ENCODE measurements at places on chromosomes 4 and X.

GRCh38 chrX:103734125-103734760 lies 23.5 kb downstream of the TMEM31 start:
- no peak for DNase-seq

DNA sequence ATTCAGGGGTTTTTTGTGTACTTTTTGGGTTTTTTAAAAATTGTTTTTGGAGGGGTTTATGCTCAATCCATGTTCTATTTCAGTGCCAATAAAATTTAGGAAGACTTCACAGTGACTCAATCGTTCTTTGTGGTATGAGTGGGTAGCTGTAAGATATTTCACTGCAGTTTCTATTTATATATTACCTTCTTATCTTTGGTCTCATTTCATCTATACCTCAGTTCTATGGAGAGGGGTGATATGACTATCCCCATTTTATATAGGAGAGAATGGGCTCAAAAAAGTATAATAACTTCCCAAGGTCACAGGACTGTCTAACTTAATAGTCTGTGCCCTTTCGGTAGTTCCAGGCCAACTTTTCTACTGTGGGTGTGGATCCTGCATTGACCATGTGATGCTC lies 74.4 kb downstream of the MSN start:
- no peak for DNase-seq

- DNase-seq, result no peak
Measured at GRCh38 chr4:13918110-13918509, 290.6 kb upstream of the BOD1L1 start.

- no peak for DNase-seq
Measured at GRCh38 chr4:5447755-5448154, 260.6 kb downstream of the EVC2 start.

- no peak for DNase-seq
Measured at GRCh38 chr4:150358691-150359090, 223.3 kb upstream of the MAB21L2 start.

DNA sequence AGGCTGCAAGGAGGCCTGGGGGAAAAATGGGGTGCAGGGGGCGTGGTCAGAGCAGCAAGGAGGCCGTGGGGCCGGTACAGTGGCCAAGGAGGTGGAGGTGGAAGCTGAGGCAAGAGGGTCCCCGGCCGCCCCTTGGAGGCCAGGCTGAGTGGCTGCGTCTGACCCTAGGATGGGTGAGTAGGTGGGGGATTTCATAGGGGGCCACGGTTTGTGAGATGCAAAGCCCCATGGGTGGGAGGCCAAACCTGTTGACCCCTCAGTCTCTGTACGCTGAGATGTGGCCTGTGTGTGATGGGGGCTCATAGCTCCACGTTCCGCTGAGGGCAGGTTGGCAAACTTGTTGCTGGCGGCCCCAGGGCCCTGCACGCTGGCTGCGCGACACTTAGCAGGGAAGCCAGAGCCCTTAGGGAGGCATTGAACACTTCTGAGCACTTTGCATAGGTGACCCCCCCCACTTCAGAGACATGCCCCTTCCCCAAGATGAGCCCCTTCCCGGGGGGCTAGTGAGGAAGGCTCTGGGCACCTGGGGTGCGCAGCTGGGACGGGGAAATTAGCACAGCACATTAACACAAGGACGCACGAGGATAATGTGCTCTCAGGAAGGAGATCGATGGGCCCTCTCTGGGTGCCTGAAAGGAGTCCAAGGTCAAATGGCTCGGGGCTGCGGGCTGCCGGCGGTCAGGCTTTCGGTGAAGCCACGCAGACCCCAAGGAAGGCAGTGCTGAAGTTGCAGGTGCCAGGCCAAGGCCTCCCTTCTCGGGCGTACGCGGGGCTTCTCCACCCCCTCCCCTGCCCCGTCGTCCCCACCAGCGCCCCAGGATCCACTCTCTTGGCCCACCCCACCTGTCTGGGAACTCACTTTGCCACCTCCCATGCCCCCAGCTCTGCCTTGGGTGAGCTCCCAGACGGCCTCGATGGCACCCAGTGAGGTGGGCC lies 107.4 kb downstream of the HMX1 start:
- no peak for DNase-seq

DNA sequence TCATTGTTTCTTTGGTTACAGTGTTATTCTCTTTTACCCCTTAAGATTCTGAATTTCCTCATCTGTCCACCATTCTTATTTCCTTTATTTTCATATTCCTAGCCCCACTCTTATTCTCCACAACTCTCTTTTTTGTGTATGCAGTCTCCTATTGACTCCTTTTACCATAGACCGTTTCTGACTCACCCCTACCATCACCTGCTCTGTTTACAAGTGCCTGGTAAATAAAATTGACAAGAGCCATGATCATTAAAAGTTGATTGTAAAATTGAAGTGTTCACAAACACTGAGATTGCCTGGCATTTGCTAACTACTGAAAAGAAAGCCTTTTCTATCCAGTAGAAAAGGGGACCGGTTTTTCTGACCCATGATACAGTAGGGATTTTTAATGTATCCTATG lies 54.4 kb downstream of the MRPL1 start:
- DNase-seq, result no peak

- no peak for DNase-seq
Measured at GRCh38 chr4:1852904-1853623, 2.9 kb downstream of the LETM1 start.

DNA sequence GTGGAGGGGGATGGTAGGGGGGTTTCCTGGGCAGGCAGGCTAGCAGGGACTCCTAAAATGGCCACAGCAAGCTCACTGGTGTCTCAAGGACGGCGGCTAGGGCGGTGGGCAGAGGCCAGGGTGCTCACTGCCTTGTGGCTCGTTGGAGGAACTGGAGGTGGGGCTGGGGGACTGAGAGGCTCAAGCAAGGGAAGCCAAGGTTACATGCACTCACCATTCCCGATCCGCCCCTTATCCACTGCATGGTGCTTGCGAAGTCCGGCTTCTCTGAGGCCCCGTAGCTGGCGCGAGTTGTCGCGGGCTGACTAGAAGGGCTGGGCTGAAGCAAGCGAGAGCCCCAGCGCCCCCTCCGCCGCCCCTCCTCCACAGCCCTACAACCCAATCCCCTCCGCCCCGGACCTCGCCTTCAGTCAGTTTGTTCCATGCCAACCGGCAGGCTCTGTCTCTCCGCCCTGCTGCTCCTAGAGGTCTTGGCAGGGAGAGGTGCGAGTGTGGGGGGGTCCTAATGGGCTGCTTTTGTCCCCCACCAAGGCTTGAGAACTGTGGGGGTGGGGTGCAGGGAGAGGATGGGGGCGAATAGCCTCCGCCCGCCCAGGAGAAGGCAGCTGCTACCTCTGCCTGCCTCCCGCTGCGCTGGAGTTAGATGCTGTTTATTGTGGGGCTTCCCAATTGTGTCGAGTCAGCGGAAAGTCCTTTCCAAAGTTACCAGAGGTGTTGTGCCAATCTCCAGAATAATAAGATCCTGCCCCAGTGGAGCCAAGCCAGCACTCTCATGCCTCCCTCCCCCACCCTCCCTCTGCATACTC lies at the start of gene ARHGEF9:
TSS of gene ARHGEF9 (minus strand) at position 313 of the 806 bp plus-strand sequence. CDS start at position 244, 69 bp downstream.
- DNase-seq, result no peak

- no peak for DNase-seq
Measured at GRCh38 chr4:183903021-183903760, 1.9 kb upstream of the STOX2 start.

GRCh38 chr4:66376921-66377320 lies 706.6 kb upstream of the EPHA5 start:
- no peak for DNase-seq

GRCh38 chr4:173017802-173018201 lies 150.8 kb upstream of the GALNT7 start:
- DNase-seq, result no peak

DNA sequence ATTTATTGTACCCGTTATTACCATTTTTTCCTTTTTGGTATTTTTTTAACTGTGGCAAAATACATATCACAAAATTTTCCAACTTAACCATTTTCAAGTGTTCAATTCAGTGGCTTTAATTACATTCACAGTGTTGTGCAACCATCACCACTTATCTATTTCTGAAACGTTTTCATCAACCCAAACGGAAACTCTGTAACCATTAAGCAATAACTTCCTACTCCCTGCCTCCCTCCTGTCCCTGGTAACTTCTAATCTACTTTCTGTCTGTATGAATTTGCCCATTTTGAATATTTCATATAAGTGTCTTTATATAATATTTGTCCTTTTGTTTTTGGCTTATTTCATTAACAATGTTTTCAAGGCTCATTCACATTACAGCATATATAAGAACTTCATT lies 57.4 kb upstream of the MSN start:
- no peak for DNase-seq

GRCh38 chr4:47287735-47288134 lies 175.8 kb downstream of the COMMD8 start:
- no peak for DNase-seq

GRCh38 chrX:115533485-115533884 lies 27.5 kb upstream of the PLS3 start:
- DNase-seq, result no peak

- peak; percentile 40 for DNase-seq
Measured at GRCh38 chrX:10111364-10112148, 45.2 kb upstream of the CLCN4 start.

DNA sequence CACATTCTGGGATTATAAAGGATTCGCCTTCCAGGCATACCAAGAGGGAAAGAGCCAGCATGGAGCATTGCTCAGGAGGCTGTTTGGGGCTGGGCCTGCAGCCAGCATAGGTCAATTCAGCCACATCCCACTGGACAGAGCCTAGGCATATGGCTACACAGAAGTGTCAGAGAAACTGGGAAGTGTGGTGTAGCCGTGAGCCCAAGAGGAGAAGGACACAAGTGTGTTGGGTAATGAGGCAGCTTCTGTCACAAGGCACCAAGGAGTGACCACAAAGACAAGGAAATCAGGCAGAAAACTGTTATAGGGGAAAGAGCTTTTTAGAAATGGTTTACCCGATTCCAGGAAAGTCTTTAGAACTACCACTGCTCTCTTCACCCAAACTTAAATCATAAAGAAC lies 178.6 kb upstream of the TBL1X start:
- no peak for DNase-seq

DNA sequence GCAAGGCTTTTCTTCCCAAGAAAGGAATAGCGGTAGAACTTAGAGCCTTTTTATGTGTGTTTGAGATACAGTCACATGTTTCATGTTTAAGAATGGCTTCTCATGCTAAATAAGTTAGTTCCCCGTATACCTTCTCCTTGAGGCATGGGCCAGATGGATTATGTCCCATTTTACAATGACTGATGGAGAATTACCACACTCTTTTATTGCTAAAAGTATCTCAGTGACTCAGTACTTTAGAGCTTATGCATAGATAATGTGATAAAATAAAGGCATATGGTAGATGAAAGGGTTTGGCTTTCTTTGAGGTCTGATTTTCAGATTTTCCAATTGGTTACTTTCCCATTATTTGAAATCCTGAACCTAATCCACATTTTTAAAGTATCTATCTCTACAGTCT lies 121.8 kb upstream of the BMPR1B start:
- DNase-seq, result no peak

DNA sequence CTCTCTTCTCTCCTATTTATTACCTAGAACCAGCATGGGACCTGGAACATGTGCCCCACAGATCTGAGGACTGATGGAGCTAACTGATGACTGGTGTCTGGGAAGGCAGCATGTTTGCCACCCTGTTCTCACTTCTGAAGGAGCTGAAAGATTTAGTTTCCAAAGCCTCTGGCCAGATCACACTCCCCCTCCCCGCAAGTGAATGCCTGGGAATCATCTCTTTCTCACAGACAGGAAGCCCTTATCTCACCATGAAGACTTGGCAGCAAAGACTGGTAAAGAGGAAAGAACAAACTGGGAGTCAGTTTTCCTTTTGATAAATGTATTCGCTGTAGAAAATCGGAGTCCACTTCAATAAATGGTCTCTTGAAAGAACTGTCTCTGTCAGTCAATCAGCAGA lies 21.0 kb upstream of the PCYT1B start:
- no peak for DNase-seq

GRCh38 chrX:63751481-63751880 lies 33.5 kb downstream of the ARHGEF9 start:
- no peak for DNase-seq

- DNase-seq, result no peak
Measured at GRCh38 chr4:48970471-48970921, 15.6 kb upstream of the CWH43 start.

GRCh38 chr4:145681956-145682355 lies 2.0 kb downstream of the C4orf51 start:
- DNase-seq, result no peak

DNA sequence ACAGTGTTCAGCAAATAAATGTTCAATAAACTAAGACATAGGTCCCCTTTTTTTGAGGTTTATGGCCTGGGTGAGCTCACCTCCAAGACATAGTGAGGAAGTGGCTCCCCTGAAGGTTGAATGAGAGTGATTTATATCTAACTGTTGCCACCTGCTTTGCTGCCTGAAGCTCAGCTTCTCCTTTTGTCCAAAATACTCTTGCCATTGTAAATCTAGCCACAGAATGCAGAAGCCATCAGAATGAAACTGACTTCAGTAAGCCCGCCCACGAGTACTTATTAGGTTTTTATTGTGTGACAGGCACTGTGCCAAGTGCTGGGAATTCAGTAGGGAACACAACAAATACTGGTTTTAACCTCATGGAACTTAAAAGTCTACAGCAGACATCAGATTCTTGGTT lies 18.0 kb downstream of the SPINK2 start:
- no peak for DNase-seq

GRCh38 chr4:120865985-120866384 lies 56.5 kb downstream of the PRDM5 start:
- no peak for DNase-seq

DNA sequence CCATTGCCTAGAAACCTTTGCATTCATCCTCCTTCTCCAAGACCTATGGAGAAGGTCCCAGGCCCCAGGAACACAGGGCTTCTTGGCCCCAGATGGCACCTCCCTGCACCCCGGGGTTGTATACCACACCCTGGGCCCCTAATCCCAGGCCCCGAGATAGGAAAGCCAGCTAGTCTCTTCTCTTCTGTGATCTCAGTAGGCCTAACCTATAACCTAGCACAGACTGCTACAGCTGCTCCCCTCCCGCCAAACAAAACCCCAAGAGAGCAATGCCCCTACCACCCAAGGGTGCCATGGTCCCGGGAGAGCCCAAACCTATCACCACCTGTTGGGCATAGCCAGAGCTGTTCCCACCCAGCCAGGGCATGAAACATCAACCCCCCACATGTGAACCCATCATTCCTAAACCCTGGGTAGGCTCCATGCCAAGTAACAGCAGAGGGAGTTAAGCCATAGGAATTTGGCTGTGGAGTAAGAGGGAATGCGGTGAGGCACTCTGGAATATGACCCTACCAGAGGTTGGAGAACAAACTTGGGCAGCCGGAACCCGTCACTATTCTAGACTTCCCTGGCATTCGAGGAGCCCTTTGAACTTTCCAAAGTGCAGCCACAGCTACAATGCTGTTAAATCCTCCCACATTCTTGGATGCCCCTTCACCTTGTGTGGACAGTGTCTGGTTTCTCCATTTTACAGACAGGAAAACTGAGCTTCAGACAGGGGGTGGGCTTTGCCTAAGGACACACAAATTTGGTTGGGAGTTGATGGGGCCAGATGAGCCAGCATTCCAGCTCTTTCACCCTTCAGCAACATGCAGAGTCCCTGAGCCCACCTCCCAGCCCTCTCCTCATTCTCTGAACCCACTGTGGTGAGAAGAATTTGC lies 10.9 kb upstream of the SASH3 start:
- DNase-seq, result no peak

GRCh38 chrX:71994601-71995000 lies 84.0 kb downstream of the NHSL2 start:
- DNase-seq, result no peak
